ENCODE measurements at places on chromosomes 5 and 9.

GRCh38 chr9:95311961-95312360 is 5.5 kb downstream of the FANCC start:
- DNase-seq, result no peak

DNA sequence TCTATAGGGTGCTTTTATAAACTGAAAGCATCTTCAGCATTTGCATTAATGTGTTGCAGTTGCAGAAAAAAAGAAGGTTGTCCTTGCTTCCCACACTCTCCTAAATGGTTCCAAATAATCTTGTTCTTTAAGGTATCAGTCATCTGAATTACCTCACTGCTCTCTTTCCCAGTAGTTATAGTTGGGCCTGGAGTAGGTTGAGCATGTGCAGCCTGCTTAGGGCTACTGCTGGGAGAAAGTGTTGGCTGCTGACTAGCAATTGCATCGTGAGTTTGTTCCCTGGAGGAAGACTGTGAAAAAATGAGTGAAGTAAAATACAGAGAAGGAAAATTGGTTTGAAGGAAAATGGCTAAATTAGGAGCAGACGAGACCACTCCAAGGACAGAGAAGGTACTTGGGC is 74.5 kb downstream of the PRR16 start:
- DNase-seq, result no peak

DNA sequence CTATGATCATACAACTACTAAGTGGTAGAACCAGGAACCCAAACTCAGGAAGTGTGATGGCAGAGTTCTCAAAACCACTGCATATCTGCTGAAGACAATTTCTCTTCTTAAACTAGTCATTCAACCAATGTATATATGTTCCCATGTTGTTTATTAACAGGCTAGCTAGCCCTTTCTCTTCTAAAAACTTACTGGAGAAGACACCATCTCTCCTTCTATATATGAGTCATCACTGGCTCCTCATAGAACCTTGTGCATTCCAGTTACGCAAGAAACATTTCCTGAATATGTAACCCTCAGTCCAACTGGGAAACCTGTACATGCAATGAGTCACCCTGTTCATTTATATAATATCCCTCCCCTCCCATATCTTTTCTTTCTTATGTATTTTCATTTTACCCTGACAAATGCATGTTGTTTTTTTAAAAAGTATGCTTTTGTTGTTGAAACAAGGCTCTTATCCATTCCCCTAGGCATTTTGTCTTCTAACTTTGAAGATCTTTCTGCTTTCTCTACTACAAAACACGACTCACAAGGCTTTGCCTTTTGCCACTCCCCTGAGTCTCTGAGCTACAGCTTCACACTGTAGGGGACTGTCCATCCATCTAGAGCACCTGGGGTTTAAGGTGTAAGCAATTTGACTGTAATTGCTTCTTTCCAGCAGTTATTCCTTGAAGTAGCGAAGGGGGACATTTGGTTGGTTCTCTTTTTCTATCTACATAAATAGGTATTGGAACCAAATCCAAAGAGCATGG is 119.5 kb downstream of the ANXA1 start:
- DNase-seq, result peak; percentile 16

- no peak for DNase-seq
Measured at GRCh38 chr5:124871303-124871702, 124.9 kb upstream of the ZNF608 start.

- DNase-seq, result no peak
Measured at GRCh38 chr5:28156981-28157380, 1118.6 kb upstream of the CDH9 start.

DNA sequence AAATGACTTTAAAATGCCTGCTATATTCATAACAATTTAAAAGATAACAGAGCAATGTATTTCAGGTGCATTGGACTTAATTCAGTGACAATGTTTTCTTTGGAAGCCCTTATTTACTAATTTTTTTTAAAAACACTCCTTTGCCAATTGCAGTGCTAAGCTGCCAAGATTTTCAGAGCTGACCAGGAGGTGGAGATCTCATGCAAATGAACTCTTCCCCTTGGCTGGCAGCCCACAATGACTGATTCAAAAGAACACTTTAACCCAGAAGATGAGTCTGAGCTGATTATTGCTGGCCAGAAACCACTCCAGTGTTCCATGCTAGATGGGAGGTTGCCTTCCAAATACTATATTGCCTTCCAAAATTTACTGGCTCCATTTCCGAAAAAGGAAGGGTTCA is 128.3 kb upstream of the CCNH start:
- DNase-seq, result no peak

DNA sequence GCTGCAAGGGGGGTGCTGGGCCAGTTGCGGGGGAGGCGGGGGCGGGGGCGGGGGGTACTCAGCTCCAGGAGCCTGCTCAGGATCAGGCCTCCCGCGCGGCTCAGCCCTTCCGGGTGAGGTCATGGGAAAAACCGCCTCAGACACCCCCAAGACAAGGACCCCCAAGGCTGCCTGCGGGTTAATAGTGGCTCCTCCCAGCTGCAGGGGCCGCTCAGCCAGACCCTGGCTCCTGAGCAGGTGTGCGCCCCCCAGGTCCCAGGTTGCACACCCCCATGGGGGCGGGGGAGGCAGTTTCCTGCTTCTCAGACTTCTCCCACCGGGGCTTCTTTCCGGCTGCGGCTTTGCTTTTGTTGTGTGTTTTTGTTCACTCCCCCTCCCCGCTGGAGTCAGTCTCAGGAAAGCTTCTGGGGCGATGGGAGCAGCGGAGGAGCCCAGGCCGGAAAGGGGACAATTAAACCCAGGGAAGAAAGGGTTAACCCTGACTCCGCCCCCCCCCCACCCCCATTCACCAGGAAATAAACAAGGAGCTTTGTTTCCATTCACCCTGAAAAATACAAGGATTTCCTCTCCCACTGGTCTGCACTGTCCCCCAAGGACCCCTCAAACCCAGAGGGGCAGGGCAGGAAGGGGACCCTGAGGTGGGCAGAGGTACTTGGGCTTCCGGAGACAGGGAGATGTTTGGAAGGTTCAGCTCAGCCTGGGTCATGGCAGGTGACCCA is 42.3 kb upstream of the NOTCH1 start:
- no peak for DNase-seq

DNA sequence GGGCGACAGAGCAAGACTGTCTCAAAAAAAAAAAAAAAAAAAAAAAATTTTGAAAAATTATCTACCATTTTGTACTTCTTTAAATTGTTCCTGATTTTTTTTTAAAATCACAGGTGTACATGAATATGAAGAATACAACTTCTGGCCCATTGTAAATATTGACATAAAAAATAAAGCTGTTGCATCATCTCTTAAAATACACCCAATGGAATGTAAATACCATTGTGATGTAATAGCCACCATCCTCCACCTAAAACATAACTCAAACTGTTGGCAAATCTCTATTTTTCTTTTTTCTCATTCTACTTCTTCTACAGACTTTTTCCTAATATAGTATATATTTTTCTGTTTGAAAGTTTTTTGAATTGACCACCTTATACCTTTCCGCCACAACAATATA is 61.0 kb upstream of the TEX48 start:
- no peak for DNase-seq

DNA sequence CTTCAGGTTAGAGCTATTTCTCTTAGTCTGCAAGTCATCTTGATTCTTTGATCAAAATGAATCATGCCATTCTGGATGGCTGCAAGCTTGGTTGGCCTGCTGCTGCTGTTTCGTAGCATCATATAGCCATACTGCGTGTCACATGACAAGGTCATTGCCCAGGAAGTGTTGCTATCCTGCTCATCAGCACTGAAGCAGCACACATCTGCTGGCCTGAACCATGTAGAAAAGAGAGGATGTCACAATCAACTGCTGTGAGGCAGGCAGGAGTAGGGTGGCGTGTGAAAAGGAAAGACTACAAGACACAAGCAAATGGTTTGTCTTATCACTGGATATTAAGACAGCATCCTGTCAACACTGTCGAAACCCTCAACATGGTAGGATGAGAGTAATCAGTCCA is 376.7 kb upstream of the RORB start:
- no peak for DNase-seq

DNA sequence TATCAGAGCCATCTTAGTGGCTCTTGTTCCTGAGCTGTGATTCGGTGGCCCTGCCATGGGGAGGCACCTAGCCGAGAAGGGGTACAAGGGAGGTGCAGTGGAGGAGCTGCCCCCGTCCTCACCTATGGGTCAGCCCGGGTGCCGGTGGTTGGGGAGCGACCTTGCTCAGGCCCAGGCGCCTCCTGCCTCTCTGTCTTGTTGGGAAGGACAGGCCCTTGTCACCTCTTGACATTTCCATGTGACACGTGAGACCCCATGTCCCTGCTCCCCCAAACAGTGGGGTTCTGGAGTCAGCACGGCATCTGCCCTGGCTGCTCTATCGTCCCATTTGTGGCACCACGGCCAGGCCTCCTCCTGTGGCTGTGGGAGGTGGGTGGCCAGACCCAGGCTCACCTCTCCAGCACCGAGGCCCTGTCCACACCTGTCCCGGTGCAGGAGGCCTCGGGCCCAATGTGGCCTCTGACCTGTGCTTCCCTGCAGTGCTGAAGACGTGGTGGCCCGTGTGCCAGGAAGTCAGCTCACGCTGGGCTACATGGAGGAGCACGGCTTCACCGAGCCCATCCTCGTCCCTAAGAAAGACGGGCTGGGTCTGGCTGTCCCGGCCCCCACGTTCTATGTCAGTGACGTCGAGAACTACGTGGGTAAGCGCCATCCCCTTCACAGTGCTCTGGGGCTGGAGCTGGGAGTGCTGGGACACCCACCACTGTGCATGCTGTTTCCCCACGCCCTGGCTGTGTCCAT is 68.9 kb downstream of the PHF2 start:
- no peak for DNase-seq

- DNase-seq, result no peak
Measured at GRCh38 chr9:76003041-76003440, 112.6 kb downstream of the PCSK5 start.

- no peak for DNase-seq
Measured at GRCh38 chr9:87673446-87674120, 52.3 kb upstream of the CTSL start.
